ENCODE measurements at places on chromosomes 4 and X.

GRCh38 chrX:38126179-38126578 is 94.5 kb downstream of the SRPX start:
- no peak for DNase-seq

DNA sequence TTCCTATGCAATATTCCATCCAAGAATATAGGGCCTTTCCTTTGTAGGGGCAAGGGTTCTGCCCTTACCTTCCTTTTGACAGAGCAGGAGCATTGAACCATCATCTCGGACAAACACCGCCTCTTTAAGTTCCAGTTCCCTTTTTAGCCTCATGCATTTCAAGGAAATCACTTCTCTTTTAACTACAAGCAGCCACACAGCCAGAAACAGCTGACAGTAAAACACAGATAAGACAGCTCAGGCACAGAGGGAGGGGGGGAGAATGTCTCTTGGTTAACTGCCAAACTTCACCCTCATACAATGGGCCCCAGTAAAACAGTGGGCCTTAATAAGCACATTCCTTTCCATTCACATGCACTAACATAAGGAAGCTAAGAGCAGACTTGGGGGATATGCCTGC is 648.3 kb downstream of the GABRG1 start:
- no peak for DNase-seq

DNA sequence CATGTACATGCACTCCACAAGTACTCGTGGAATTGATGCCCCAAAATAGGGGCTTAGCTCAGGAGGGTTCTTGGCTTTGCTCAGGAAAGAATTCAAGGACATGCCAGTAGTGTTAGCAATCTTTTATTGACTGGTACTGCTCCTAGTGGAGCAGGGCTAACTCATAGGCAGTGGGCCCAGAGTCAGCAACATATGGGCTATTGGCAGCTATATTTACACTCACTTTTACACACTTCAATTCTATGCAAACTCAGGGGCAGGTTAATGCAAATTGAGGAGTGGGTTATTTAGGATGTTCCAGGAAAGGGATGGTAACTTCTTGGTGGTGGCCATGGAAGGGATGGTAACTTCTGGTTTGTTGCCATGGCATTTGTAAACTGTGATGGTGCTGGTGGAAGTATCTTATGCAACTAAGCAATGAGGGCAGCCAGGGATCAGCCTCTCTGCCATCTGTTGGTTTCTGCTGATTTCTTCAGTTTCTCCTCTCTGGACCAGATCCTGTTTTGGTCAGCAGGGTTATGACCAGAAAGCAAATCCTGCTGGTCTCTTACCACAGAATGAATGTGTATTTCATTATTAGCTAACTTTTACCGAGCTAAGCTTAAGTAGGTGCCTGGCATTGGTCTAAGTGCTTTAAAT is 69.2 kb upstream of the FAT1 start:
- no peak for DNase-seq

- DNase-seq, result no peak
These were observed 28.6 kb upstream of the METAP1 start for GRCh38 chr4:98966926-98967325.

DNA sequence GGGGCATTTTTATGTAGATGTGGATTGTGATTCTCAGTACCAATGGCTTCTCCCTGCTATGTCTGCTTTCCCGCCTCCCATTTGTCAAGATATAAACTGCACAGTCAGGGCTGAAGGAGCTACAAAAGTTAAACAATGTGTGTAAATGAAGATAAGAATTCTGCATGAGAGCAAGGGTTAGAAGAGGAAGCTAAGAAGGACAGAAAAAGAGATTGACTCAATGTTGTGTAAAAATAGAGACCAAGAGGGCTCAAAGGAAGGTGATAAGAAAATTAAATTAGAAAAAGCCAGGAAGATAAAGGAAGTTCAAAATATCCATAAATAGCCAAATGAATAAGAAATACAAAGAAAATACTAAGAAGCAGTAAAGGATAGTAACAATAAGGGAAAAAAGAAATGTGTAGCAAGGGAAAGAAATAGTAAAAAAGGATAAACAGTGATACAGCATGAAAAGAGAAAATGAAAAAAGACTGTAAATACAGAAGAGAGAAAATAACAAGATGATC is 82.5 kb downstream of the AMELX start:
- no peak for DNase-seq

GRCh38 chrX:10660171-10660570 is 39.8 kb upstream of the MID1 start:
- no peak for DNase-seq

DNA sequence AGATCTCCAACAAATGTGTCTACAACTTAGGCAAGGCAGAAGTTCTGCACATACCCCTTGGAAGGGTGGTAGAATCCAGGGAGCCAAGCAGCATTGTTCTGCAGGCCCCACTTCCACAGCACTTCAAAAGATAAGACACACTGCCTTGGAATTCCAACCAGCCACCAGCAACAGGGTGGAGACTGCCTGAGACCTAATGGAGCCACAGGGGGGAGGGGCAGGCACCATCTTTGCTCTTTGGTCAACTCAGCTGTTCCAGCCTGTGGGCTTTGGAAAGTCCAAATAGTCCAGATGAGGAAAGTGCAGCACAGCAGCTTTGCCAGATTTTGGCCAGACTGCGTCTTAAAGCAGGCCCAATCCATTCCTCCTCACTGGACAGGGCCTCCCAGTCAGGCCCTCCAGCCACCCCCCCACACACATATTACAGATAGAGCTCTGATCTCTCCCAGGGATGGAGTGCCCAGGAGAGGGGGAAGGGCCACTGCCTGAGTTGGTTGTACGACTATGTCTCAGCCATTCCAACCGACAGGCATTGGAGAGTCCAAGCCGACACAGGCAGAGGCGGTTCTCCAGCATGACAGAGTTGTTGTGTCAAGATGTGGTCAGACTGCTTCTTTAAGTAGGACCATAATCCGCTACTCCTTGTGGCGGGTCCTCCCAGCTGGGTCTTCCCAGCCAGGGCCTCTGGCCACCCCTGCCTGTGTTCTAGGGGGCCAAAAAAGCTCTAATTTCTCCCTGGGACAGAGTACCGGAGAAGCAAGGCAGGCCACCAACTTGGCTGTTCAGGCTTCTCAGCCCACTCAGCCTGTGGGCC is 42.5 kb upstream of the ANTXR2 start:
- DNase-seq, result no peak

GRCh38 chrX:72475952-72476668 is 96.5 kb downstream of the HDAC8 start:
- DNase-seq, result no peak

- no peak for DNase-seq
These were observed 58.3 kb upstream of the NOCT start for GRCh38 chr4:138957302-138957701.

DNA sequence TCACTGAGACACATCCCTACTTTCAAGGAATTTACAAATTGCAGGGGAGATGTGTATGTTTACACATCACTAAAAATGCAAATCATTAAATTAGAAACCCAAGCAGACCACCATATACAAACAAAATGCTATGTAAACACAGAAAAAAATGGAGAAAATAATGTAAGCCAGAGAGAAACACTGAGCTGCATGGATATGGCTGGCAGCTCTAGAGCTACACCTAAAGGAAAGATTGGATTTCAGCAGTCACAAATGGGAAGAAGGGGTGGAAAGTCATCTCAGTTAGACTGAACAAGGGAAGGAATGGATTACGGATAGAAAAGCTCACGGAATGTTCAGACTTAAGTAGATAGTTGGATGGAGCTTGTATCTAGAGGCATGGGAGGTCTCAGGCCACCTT is 186.3 kb downstream of the MOSPD2 start:
- DNase-seq, result no peak

DNA sequence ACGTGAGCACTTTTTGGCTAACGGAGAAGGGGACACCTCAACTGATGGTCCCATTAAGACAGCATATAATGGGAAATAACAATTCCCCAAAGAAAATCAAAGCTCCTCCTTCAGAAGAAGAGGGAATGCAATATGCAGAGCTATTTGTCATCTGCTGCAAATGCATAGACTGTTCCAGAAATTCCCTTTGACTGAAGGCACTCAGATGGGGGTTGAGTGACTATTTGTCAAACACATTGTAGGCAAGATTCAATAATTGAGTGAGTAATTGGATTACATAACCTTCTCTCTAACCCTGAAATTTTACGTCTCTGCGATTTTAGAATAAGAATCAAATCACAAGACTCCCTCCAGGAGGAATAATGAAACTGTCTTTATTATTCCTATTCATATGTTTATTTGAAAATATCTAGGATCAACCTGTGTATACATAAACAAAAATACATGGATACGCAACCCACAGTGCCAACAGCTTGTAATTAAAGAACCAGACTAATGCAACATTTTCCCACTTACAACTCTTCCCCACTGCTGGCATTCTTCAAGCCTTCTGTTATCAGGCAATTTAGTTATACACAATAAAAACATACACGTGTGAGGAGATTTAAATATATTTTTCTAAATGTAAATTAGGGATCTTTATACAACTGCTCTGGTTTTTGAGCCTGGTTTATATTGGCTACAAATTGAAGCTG is 256.6 kb downstream of the GBA3 start:
- no peak for DNase-seq

- DNase-seq, result no peak
These were observed 65.7 kb upstream of the SLITRK2 start for GRCh38 chrX:145751943-145752342.

GRCh38 chr4:81622028-81622427 is 150.3 kb upstream of the RASGEF1B start:
- no peak for DNase-seq

DNA sequence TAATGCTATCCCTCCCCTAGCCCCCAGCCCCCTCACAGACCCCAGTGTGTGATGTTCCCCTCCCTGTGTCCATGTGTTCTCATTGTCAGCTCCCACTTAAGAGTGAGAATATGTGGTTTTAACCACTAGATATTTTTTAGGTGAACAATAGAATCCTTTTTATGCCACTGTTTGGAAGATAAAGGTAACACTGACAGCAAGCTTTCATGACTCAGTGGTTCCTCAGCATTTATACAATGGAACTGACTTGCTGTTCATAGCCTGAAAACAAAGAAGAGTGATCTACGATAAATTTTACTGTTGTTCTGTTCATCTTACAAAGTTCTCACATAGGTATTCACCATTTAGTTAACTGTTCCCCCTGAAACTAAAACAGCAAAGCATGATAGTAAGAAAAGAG is 147.8 kb downstream of the ARHGAP10 start:
- no peak for DNase-seq
